ENCODE measurements at places on chromosomes 7 and 10.

DNA sequence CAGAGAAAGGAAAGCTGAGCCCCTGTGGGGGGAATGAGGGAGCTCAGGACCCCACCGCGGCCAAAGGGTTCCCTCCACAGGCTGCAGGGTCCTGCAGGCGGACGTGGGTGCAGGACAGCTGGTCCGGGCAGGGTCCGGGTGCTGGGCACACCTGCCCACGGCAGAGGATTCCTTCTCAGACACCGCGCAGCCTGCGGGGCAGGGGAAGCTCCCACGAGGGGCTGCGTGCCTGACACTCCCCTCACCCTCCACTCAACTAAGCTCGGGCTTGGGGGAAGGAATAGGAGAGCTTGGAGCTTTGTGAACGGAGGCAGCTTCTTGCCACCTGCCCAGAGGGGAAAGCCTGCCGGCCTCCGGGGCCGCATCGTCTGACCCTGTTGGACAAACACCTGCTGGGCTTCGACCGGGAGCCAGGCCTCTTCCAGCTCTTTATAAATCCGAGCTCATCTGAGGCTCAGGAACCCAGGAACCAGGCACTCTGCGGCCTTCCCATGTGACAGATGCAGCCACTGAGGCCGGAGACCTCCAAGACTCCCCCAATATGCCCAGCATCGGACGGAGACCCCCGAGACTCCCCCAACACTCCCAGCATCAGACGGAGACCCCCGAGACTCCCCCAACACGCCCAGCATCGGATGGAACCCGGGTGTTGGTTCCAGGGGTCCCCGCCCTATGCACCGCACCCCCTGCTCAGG is 97.3 kb downstream of the PDGFA start:
- DNase-seq: no peak

DNA sequence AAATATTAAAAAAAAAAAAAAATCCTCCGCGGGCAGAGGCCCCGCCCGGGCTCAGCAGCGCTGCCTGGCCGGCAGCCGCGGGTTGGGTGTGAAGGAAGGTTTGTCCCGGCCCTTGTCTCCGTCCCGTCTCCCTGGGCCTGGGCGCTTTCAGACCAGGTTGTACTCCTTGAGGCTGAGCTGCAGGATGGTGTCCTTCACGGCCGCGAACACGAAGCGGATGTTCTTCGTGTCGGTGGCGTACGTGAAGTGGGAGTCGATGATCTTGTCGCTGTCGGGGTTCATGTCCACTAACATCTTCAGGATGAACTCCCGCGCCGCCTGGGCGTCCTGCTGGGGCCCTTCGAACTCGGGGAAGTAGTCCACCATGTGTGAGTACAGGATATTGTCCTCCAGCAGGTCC is 123.7 kb upstream of the KCTD7 start:
- DNase-seq: no peak

DNA sequence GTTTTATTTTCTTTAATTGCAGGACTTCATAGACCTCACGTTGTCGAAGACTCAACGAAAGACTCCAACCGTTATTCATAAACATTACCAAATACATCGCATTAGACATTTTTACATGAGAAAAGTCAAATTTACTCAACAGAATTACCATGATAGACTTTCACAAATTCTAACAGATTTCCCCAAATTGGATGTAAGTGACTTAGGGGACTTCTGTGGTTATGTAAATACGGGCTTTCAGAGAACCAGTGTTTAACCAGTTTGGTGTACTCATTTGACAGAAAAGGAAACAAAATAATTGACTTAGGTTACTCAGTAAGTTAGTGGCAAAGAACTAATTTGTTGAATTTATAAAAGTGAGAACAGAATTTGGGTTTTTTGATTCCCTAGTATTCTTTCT is 4.2 kb downstream of the GTPBP4 start:
- no peak for DNase-seq

- no peak for DNase-seq
Observed at GRCh38 chr7:113625494-113626102, 293.2 kb downstream of the PPP1R3A start.

GRCh38 chr7:40482845-40483244 is 348.0 kb downstream of the SUGCT start:
- DNase-seq: no peak

GRCh38 chr7:143250822-143251221 is 12.4 kb upstream of the GSTK1 start:
- DNase-seq: no peak

- no peak for DNase-seq
Observed at GRCh38 chr7:124577256-124577655, 188.3 kb downstream of the GPR37 start.

- DNase-seq: no peak
Observed at GRCh38 chr7:105825371-105825770, 51.0 kb downstream of the ATXN7L1 start.

DNA sequence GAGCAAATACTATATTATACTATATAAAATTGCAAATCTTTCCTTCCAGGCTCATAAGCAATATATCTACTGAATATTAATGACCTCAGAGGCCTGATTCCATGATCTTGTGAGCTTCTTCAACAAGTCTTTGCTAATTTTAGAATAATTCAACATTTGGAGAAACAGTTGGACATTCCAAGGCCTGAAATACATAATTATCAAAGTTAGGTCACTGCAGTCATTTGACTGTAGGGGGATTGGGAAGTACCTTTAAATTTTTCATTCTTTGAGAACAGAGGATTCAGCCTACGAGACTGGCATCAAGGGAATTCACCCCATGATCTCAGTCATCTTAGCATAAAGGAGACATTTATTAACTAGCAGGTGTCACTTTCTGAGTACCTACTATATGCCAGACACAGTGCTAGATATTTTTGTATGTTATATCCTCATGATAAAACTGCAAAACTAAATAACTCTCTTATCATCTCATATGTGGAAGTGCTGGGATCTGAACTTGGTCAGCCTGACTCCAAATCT is 85.4 kb downstream of the DOCK4 start:
- DNase-seq: no peak

DNA sequence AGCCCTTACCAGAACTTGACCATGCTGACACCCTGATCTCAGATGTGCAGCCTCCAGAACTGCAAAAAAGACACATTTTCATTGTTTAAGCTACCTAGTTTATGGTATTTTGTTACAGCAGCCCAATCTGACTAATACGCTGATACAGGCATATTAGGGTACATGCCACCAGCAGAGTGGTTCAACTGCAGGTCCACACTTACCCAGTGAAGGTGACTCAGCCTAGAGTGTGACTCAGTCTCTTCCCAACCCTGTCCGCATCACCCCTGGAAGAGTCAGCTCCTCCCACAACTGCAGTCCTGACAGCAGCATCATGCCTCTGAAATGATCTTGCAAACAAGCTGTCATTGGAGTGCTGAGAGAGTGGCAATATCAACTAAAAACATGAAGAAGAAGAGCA is 30.8 kb upstream of the GOT1 start:
- DNase-seq: no peak

DNA sequence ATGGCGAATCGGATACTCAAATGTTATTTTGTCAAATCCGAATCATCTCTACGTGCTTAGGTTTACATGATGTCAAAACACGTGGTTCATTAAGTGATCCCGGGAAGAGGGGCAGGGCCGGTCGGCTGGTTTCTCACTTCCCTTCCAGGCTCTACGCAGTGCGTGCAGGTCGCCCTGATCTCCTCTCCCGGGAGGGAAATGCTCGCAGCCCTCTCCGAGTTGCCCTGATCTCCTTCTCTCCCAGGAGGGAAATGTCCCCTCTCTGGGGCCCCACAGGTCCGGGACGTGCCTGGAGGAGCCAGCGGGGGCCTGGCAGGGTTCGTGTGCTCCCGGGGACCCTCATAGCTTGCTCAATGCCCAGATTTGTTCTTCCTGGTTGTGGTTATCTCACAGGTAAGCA is 202.7 kb downstream of the DNAJB6 start:
- DNase-seq: no peak
